Muscle of leg (tissue), 16 donors: ENCODE measurements at places on chromosomes 16 and 17.

- DNase-seq, result no peak
Measured at GRCh38 chr17:20086416-20087076, 77.4 kb downstream of the SPECC1 start.

- DNase-seq, result no peak
Measured at GRCh38 chr17:51443646-51444045, 183.3 kb downstream of the UTP18 start.

DNA sequence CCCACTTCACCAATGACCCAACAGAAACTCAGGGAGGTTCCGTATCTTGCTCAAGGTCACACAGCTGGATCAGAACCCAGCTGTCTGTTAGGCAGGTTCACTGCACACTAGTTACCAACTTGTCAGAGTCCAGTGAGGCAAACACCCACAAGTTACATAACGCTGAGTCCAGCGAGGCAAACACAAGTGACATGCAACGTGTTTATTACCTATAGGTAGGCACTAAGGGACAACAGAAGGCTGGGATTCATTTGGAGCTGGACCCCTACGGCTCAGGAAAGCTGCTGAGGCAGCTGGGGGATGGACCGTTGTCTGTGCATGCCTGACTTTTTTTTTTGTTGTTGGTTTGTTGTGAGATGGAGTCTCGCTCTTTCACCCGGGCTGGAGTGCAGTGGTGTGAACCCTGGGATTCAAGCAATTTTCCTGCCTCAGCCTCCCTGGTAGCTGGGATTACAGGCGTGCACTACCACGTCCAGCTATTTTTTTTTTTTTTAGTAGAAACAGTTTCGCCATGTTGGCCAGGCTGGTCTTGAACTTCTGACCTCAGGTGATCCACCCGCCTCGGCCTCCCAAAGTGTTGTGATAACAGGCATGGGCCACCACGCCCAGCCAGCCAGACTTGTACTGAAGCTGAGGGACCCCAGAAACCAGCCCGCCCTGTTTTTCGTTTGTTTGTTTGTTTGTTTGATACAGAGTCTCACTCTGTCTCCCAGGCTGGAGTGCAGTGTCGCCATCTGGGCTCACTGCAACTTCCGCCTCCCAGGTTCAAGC is 1.9 kb upstream of the RSAD1 start:
- no peak for DNase-seq

- DNase-seq, result no peak
Measured at GRCh38 chr16:50664270-50664669, 16.8 kb downstream of the SNX20 start.

GRCh38 chr17:3556916-3557767 is 470 bp downstream of the TRPV3 start:
- DNase-seq, result no peak

DNA sequence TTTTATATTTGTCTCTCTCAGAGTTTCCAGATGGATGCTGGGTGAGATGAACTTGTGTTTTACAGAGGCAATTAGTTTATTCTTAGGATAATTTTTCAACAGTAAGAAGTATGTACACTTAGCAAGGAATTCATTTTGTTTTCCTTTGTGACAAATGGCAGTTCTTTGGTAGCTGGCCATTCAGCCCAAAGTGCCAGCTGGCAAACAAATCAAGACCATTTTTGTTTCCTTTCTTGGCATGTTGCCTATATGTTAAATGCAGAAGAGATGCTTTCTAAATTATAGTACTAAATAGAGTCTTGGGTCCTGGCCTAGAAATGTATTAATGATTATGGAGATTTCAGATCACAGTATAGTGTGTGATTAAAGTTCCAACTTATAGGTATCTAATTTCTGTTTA is 337.1 kb downstream of the CNTNAP4 start:
- peak; percentile 70 for DNase-seq

GRCh38 chr17:18261146-18261515 is 669 bp downstream of the MIEF2 start:
- DNase-seq, result peak; percentile 59

DNA sequence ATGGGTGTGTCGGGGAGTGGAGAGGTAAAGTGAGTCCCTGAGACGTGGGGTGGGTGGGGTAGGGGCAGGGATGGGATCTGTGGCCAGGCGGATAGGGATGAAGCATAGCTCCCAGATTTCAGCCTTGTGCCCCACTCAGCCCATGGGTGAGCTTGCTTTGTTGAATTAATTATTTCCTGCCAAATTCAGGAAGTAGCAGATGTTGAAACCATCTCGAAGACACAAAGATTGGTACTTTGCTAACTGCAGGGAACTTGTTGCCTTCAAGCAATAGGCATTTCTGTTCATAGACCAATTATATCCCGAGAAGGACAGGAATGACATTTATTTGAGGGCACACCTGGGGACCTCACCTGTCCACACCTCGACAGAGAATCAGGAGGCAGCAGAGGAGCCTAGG is 11.0 kb upstream of the C16orf74 start:
- no peak for DNase-seq

DNA sequence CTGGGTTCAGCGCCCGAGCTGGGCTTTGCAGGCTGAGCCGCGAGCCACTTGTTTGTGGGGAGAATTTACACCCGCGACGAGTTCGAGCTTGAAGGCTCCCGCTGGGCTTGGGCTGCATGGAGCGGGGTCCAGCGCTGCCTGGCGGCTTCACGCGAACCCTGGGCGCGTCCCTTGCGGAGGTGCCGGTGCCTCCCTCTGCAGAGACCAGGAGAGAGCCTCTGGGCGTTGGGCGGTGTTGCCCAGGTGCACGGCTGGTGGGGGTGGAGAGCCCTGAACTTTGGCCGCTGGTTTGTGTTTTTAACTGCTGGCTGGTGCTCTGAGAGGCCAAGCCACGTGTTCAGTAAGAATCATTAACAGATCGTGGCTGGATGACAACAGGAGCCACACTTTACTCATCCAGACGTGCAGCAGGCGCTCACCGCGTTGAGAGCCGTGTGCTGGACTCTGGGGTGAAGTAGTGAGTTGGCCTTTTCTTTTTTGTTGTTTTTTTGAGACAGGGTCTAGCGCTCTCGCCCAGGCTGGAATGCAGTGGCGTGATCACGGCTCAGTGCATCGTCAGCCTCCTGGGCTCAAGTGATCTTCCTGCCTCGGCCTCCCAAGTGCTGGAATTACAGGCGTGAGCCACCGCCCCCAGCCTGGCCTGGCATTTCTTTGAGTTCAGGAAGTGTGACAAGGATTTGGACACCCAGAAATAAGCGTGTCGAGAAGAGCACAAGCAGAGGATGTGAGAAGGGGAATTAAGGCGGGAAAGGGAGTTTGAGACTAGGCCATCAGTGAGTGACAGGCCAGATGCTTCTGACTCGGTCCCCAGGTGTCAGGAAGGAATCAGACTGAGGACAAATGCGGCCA is 827 bp downstream of the CDK10 start:
- DNase-seq, result no peak

DNA sequence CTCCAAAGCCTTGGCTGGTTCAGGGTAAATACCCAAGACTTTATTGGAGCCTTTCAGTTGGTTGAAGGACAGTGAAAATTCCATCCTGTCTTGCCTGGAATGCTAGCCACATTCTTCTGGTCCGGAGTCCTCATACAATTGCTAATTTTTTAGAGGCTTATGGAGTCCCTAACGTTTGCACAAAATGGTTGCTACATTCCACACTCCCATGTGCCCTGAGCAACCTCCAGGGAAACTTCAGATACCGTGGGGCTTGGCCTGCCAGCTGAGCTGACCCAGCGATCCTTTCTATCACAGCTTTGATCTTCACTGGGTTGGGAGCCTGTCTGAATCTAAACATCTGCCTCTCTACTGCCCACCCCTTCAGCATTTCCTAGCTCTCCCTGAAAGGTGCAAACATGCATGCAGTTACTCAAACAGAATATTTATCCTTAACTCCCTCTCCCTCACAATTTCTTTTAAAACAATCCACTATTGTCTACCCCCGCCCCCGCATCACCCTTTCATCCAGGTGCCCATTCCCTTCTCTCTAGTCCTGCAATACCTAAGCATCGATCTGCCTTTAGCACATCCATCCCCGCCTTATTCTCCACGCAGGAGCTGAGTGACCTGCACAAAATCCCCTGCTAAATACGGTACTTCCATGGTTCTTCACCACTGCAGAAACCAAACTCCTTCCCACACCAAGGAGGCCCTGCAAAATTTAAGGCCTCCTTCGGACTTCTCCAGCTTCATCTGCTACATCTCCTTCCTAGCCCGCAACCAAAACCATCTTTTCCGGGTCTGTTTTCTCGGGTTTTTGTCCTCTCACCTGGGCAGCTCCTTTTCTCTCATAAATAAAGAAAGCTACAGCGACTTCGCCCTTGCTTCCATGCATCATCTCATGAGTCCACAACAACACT is 810 bp upstream of the GAN start:
- DNase-seq, result no peak

DNA sequence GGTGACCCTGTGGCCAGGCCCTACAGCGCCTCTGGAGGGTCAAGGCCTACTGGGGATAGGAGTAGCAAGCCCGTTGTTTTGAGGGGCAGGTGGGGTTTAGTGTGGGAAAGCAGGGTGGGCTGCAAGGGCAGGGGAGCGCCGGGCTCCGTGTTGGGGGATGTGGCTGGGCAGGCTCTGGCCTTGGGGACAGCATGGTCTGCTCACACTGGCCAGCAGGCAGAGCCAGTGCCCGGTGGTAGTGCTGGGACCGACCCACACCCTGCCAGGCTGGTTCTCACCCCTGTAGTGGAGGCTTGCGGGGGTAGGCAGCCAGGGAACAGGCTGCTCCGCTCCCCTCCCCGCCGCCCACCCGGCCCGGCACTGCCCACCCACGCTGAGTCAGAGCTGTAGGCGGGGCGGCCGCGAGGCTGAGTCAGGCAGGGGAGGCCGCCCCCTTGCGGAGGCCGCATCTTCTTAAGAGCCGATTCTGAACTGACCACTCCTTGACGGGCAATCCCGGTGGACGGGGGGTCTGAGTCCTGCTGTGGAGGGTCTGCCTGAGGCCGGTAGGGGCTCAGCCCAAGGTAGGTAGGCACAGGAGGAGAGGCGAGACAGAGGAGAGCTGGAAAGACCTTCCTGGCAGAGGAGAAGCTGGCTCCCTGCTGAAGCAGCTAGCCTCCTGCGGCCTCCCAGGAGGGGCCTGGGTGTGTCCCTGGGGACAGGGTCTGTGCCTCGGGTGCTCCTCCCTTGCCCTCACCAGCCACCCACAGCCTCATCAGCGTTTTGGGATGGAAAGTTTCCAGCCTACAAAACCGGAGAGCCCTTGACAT is 62.4 kb downstream of the BAIAP2 start:
- DNase-seq, result peak; percentile 91

GRCh38 chr17:19372011-19372370 is 6.3 kb upstream of the MAPK7 start:
- DNase-seq, result no peak

- peak; percentile 96 for DNase-seq
Measured at GRCh38 chr16:65181071-65181561, 59.3 kb upstream of the CDH11 start.

DNA sequence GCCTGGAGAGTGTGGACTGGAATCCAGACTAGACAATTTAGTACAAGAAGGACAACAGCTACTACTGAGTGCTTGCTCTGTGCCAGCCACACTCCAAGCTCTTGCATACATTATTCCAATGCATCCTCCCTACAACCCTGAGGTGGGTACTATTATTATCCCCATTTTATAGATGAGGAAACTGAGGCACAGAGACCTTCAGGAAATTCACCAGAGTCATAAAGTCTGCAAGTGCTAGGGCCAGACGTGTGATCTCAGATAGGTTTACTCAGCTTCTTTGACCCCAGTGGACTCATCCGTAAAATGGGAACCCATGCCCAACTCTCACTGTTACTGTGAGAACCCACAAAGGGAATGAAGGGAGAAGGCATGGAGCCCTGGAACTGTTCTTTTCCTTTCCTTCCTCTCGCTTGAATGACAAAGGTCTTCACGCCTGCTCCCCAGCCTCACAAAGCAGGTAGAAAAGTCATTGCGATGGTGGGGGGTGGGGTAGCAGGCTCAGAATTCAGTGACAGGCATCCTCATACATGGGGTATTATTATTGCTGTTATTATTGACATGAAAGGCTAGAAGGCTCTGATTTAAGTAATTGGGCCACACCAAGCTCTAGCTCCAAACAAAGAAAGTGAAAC is 160.0 kb downstream of the ZNF423 start:
- no peak for DNase-seq

DNA sequence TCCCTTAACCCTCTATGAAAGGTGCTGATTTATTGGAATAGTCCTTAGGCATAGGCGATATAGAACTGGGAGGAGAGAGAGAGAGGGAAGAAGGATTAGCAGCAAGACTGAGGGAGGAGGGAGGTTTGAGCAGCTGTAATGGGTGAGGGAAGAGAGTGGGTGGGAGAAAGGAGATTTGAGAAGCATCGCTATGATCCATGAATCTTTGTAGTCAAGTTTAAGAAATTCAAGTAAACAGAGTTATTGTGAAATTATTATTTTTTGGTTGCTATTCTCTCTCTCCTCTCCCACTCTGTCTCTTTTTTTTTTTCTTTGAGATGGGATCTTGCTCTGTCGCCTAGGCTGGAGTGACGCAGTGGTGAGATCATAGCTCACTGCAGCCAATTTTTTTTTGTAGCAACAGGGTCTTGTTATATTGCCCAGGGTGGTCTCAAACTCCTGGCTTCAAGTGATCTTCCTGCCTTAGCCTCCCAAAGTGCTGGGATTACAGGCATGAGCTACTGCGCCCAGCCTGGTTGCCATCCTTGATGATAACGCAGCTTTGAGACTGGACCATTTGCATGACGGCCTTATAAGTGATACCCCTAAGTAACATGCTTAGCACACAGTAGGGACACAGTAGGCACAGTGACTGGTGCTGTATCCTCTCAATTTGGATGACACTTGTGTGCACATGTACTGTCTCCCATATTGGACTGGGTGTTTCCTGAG is 21.0 kb upstream of the TNS4 start:
- DNase-seq, result no peak
